Activated T-cell treated with anti-CD3 and anti-CD28 coated beads for 24 hours (primary cell): ENCODE measurements at places on chromosomes 11 and 22.

GRCh38 chr11:6251120-6251733 is 8.4 kb upstream of the CCKBR start:
- DNase-seq, result peak; percentile 39

GRCh38 chr22:27218012-27218920 is 560.9 kb downstream of the MIAT start:
- no peak for DNase-seq

DNA sequence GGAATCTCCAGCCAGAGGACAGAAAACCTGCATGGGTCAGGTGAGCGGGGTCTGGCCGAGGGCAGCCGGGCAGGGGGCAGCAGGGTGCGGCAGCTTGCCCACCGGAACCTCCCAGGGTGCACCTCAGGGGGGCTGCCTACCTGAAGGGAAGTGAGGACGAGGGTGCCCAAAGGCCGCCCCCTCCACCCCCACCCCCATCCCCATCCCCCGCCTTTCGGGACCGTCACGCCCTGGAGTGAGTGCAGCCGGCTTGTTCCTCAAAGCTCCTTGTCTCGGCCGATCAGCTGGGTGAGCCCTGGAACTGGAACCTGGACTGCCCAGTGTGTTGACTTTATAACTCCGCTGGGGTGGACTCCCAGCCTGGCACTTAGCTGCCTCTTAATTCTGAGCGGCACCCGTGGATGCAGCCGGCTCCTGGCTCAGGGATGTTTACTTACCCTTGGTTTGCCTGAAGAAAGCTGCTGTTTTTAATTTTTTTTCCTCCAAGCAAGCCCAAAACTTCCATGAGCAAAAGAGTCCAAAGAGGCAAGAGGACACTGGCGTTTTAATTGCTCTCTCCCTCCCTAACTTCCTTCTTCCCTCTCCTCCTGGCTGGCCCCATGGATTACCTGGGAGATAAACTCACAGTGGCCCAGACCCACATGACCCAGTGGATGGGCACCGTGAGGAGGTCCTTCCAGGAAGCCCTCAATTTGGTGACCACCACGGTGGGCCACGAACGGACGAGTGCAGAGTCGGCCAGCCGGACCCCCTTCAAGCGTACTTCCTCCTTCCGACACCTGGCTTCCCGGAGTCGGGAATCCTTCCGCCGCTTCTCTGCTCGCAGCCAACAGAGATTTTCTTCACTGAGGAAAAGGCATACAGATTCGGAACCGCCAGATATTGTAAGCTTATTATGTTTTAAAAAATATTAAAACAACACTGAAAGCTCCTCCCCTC is 87.8 kb upstream of the CRYBB3 start:
- DNase-seq, result no peak

GRCh38 chr22:24434471-24435322 is 7.3 kb downstream of the ADORA2A start:
- DNase-seq, result peak; percentile 71

DNA sequence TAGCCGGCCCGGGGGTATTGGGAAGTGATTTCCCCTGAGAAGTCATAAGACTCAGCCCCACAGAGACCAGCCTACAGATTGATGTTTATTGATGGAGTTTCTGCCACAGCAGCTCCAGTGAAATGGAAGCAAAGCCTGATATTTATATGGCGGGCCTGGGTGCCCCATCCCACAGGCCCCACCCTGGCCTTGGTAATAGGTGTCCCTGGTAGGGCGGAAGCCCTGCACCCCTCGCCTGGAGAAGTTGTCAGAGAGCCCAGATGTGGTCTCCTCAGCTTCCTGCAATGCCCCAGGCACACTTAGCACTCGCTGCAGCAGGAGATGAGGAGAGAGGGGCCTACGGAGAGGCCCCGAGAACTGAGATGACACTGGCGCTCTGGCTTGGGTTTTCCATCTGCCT is 107.4 kb downstream of the MORC2 start:
- DNase-seq, result no peak

DNA sequence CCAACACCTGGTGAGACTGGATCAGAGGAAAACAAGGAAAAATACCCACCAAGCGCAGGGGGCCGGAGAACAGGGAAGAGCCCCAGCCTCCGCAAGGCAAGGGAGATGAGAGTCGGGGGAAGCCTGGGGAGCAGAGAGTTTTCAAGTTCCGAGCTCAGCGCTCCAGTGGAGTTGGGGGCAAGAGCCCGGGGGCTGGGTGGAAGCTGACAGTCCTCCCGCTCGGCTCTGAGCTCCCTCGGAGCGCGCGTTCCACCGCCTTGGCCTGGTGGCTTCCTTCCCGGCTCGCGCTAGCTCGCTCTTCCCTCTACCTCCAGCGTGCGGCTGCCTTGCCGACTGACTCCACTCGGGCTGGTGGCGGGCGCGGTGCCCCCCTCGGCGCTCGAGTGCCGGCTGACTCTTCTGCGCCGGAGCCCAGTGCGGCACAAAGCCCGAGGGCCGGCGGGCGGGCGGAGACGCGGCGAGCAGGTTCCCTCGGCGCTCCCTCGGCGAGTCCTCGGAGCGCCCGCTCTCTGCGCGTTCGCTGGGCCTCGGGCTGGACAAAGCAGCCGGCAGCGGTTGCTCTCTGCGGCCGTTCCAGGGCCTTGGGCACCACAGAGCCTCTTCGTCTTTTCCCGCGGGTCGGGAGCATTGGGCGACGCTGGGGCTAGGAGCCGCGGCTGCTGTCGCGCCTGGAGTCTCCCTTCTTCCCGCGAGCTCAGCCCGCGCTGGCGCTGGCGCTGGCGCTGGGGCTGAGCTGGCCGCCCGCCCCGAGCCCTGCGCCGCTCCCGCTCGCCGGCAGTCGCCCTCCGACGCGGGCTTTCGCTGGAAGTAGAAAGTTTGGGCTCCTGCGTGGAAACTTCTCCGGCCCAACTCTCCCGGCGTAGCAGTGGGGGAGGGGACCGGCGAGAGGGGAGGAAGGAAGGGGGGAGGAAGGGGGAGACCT is 1.0 kb downstream of the PAX6 start:
- DNase-seq, result no peak

DNA sequence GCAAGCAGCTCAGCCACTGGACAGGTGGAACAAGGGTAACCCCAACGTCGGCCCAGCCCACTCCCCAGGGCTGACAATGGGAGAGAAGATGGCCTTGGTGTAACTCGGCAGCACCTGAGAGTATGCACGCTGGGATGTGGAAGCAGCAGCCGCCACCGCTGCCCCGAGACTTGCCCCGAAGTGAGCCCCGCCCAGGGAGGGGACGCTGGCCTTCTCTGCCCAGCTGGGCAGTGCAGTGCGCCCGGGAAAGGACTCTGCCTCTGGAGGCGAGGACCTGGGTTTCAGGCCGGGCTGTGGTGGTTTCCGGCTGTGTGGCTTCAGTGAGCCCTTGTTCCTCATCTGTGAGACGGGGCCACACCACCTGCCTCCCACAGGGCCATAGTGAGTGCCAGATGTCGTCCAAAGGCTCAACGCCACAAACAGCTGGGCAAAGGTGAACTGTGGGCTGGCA is 8.6 kb upstream of the POLDIP3 start:
- DNase-seq, result no peak

GRCh38 chr11:132142121-132142520 is 771.7 kb downstream of the NTM start:
- DNase-seq, result no peak

GRCh38 chr22:26887456-26887855 is 230.1 kb downstream of the MIAT start:
- DNase-seq, result no peak

GRCh38 chr11:95908826-95909225 is 15.1 kb downstream of the MTMR2 start:
- no peak for DNase-seq

DNA sequence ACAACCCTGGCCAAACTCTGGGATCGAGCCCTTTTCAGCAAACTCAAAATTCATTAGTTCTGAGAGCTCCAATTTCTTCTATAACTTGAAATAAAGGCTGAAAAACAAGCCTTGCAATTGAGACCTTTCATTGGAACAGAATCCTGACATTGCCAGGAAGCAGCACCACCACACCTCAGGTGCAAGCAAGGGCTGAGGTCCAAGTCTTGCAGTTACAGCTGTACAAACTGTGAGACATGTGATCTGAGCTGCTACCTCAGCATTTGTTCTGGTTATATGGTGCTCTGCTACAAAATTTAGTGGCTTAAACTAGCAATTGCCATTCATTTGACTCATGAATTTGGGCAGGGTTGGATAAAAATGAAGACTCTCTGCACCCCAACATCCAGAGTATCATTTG is 18.1 kb downstream of the OR5AS1 start:
- DNase-seq, result no peak

DNA sequence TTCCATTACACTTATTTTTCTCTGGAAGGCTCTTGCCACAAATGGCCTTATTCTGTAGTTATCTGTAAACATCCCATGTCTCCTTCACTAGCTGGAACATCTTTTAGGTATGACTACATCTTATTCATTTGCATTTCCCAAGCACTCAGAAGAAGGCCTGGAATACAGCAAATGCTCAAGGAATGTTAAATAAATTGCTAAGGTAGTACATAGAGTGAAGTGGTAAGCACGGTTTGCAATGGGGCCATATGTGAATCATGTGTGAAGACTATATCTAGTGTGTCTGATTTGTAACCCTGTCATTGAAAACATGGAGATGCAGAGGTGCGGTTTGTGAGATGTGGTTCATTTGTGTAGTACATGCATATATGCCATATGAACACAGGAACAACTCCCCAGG is 33.5 kb downstream of the GDPD4 start:
- DNase-seq, result no peak

GRCh38 chr11:113977071-113977490 is 2.2 kb downstream of the HTR3A start:
- no peak for DNase-seq

DNA sequence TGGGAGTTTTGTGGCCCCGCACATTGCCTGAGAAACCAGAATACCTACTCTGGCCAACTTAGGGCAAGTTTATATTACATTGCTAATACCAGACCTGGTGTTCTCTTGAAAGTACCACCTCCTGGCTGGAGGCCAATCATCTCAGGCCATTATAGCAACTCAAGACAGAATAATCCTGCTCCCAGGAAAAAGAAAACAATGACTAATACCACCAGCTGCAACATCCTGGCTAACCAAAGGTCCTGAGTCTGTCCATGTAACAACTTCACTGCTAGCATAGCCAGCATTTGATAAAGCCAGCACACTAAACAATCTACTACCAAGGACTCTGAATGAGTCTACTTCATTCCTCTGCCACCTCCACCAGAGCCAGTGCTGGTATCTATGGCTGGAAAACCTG is 1298.7 kb upstream of the CNTN5 start:
- no peak for DNase-seq

DNA sequence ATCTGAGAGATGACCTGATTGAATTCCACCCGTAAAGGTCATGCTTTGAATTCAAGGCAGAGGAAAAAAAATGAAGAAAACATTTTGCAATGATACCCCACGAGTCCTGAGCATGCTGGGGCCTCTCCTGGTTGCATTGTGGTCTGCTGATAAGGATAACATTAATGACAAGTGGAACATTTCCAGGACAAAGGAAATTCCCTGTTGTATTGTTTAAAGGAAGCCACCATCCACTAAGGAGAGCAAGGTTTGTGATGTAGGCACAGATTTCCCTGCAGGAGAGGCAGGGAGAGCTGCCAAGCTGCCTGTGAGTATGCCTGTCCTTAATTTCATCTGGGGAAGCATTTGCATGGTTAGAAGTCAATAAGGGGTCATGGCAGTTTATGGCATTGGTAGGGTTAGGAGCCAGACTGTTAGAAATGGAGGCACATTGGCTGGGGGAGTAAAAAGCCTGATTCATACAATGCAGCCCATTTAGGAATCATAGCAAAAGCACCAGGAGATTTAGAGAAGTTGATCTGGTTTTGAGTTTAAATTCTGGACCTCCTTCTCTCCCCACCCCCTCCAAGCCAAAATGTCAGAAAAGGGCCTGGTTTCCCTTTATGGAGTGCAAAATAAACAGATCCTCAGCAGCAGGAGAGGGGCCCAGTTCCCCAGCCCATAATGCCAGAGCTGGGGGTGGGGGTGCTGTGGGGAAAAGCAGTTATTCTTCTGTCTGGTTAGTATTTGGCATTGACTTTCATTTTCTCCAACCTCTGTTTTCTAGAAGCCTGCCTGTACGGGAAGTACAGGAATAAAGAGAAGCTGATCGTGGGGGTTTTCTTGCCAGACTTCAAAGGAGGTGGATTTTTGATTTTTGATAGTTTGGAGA is 22.1 kb downstream of the FLI1 start:
- no peak for DNase-seq

DNA sequence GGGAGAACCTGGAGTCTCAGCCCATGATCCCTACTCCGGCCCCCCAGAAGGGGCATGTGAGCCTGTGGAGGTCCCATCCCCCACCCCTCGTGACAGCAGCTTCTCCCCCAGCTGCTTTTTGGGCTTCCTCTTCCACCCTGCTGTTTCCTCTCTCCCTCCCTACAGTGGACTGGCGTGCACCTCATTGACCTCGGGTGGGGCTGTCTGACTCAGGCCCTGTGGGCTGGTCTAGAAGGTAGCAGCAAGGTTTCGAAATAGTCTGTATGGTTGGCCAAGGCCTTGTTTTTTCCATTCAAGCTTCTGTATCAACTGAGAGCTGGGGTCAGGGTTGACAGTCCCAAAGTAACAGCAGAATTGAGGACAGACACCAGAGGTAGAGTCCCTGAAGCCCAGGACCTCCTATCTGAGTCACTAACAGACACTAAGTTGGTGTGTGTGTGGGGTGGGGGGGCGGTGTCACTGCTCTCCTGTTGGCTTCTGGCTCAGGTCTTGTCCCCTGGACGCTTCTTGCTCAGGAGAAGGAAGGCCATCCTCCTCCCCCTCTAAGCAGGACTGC is 7.7 kb downstream of the SLC37A2 start:
- DNase-seq, result no peak

DNA sequence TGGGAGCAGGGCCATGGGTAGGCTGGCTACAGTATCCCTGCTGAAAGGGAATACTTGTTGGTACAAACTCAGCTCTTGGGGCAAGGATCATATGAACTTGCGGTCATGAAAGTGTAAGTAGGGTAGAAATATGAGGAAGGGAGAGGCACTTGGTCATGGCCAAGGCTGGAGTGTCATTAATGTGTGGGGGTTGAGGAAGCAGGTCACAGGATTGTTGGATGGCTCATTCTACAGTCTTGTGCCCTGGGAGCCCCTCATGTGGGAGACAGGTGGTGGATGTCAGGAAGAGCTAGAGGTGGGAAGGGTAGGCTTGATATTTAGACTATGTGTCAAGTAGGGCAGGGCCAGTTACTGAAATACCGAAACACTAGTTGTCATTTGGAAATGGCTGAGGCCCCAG is 95.5 kb downstream of the RRM1 start:
- no peak for DNase-seq

DNA sequence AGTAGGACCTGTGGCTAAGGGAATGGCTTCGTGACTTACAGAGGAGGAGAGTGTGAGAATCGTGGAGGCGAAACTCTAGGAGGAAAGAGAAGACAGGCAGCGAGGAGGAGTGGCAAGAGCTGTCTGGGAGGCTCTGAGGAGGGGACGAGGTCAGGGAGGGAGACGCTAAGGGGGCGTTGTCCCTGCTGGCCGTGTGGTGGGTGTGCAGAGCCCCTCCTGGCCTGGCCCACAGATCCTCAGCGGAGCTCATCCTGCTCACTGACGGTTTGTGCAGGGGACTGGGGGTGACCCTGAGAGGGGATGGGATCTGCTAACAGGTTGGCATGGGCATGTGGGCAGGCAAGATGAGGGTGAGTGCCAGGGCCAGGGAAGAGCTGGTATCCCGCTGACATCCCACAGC is 56.5 kb upstream of the PRR5 start:
- DNase-seq, result no peak

- DNase-seq, result no peak
Observed at GRCh38 chr11:134072844-134073243, 4.0 kb downstream of the JAM3 start.

GRCh38 chr11:8907116-8907515 is 3.9 kb upstream of the AKIP1 start:
- no peak for DNase-seq

- DNase-seq, result no peak
Observed at GRCh38 chr11:133081020-133081419, 451.3 kb downstream of the OPCML start.
